MV-4-11 (cell line): ENCODE measurements at places on chromosomes 2 and 18.

GRCh38 chr2:230866756-230867523, 2.2 kb downstream of the ITM2C start:
- DNase-seq, result peak; percentile 70

DNA sequence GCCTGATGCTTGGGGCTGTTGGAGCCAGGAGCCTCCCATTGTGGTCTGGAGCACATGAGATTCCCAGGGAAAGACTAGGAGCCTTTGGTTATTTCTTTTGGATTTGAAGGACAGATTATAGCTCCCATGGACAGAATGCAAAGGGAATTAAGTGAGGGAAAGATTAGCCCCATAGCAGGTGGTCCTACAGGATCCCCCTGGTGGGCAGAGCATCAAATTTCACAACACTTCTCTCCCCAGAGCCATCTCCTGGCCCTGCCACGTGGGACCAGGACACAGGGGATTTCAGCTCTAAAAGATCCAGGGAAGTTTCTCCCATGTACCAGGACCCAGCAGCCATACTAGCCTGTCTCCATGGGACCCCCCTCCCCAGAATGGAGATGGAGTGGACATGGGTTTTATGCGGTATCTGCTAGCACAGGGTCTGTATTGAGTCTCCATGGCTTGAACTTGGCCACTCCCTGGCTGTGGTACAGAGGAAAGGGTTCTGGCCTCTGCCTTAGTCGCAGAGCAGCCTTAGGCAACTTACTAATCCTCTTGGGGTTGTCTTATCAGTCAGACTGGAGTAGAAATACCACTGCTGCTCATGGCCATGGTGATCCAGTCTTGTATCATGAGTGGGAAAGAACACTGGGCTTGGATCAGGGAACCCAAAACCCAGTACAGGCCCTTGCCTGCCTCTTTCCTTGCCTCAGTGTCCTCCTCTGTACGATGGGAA, 6.8 kb upstream of the PLB1 start:
- no peak for DNase-seq

- no peak for DNase-seq
These were observed 386.6 kb upstream of the KLHL29 start for GRCh38 chr2:22998359-22998758.

- no peak for DNase-seq
These were observed 23.5 kb downstream of the MARCHF4 start for GRCh38 chr2:216348756-216349308.

DNA sequence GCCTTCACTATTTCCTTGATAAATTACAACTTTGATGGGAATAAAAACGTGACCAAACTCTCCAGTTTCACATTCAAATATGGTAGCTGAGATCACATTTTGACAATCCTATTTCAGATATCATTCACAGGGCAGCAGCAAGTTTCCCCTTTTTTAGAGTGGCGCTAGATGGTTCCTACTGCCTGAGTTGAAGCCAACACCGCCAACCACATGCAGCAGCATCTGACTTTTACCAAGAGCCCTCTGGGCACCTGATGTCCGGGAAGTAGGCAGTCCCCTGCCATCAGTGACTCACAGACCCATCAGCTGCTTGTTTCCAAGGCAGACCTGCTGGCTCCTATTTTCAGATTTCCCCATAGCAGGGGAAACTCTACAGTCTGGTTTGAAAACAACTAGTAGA, 4.0 kb upstream of the MREG start:
- DNase-seq, result peak; percentile 71

GRCh38 chr2:128726911-128727310, 408.2 kb upstream of the HS6ST1 start:
- DNase-seq, result no peak

- DNase-seq, result no peak
These were observed 56.7 kb downstream of the NEMP2 start for GRCh38 chr2:190477661-190478454.

GRCh38 chr2:111094691-111095090, 26.0 kb upstream of the BCL2L11 start:
- DNase-seq, result no peak

- DNase-seq, result no peak
These were observed 72.7 kb downstream of the TRIP12 start for GRCh38 chr2:229849073-229849472.

DNA sequence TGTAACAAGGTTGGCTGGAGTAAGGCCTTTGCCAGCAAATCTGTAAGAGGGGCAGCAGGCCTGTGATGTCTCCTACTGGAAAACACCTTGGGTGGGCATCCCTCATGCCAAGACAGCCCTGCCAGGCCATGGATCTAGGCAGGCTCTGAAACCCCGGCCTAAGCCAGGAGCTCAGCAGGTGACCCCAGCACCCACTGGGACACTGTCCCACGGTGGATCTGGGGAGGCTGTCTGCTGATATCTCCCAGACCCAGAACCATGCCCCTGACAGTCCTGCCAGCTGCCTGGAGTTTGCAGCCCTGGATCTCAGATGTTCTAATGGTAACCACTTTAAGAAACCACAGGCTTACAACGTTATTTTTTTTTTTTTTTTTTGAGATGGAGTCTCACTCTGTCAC, 117.7 kb downstream of the ZNF516 start:
- DNase-seq, result no peak

- DNase-seq, result no peak
These were observed 120.7 kb upstream of the ZC3H15 start for GRCh38 chr2:186365406-186365805.

GRCh38 chr2:191312163-191312562, 67.0 kb downstream of the MYO1B start:
- no peak for DNase-seq
